ENCODE measurements at places on chromosomes 1 and 21.
A peak's percentile ranks its signal among the peaks of the same experiment; 100 is the strongest.

- peak; percentile 65 for DNase-seq
Observed at GRCh38 chr1:212062832-212063438, 27.4 kb downstream of the DTL start.

DNA sequence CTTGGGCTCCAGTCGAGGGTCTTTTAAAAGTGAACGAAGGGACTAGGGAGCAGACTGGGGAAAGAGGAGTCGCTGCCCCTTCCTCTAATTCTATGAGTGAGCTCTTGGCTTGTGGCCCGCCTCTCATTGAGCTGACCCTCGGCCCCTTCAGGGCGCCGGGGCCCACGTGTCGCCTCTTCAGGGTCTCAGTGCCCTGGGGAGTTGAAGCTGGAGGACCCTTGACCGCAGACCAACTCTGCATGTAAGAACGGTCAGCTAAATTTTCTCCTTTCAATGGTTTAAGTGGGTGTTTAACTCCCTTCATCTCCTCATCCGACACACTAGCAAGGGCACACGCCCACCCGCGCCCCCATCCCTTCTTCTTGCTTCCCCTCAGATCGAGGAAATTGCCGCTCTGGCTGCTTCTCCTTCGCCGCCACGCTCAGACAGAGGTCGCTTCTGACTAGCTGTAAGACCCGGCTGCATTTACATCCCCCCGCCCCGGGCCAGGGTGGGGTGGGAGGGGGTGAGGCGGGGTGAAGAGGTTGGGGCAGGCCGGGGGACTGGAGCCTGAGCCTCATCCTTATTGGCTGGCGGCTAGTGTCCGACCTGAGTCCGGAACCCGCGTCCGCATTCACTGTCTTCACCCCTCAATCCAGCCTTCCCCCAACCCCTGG is 10.9 kb downstream of the NR5A2 start:
- DNase-seq, result no peak

- DNase-seq, result no peak
Observed at GRCh38 chr1:99566290-99567021, 79.5 kb upstream of the PALMD start.

DNA sequence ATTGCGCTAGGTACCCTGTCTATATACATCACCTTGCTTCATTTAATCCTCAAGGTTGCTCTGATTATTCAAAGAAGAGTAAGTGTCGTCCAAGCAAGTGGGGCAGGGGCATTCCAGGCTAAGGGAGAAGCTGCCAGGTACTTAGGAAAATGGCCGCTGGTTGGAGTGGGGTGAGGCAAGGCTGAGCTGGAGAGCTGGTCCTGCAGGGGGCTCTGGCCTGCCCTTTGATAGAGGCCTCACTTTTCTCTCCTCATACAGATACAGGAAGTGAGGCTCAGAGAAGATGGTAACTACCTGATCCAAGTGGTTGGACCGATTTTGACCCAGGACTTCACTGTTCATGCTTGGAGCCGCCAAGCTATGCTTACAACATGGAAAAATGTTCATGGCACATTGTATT is 86.9 kb upstream of the ZBTB40 start:
- no peak for DNase-seq

DNA sequence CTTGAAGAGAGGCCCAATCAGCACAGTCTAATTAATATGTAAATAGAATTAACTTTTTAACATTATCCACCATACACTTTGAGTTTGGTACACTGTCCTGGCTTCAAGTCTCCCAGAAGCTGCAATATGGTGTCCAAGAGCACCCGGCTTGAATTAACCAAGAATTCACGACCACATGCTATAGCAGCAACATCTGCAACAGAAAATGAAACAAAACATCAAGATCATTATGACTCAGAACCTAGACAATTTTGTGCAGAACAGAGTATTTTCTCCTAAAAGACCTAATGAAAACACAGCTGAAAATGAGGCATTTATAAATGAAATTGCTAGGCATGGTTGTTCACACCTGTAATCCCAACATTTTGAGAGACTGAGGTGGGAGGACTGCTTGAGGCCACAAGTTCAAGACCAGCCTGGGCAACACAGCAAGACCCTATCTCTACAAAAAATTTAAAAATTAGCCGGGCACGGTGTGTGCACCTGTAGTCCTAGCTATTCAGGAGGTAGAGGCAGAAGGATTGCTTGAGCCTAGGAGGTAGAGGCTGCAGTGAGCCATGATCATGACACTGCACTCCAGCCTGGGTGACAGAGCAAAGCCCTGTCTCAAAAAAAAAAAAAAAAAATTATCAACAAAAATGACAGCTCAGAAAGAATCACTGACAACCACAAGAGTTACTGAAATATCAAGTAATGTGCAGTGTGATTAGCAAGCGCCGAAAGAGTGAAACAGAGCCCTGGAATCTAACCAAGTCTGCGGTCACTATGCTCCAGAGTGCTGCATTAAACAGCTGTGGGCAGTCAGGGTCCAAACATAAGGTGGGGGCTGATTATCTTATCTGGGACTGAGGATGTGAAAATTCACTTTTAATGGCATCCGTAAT is 45.3 kb downstream of the HSF2BP start:
- DNase-seq, result no peak

DNA sequence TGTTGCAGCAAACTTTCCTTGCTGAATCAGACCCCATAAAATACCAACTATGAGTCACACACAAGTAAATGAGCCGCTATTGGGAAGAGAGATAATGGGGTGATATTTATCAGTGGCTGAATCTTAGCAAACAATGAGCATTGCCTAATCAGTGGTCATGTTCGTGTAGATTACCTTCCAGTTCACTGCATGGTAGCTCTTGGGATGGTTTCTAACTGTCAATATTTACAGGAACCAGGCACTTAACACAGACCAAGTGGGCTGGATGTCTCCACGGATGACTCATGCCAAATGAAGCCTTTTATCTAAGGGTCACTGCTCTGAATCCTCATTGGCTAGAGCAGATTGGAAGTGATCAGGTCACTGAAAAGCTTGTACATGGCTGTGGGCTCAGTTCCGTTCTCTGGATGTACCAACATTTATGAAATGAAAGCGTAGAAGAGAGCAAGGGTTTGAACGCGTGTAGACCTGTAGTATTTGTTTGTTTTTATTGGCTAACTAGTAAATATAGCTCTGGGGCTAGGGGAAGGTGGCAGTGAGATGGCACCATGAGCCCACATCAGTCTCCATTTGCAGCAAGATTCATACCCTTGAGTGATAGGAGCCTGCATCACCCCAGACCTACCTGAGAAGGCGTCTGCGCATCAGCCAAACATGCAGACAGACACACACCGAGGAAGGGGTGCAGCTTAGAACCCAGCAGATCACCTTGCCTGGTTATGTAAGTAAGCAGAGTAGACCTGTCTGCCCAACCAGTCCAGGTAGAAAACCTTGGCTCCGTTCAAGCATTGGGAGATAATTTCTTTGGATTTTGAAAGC is 153.3 kb downstream of the TOMM20 start:
- peak; percentile 96 for DNase-seq

GRCh38 chr21:32082466-32082865 is 196.4 kb downstream of the MIS18A start:
- DNase-seq, result no peak

DNA sequence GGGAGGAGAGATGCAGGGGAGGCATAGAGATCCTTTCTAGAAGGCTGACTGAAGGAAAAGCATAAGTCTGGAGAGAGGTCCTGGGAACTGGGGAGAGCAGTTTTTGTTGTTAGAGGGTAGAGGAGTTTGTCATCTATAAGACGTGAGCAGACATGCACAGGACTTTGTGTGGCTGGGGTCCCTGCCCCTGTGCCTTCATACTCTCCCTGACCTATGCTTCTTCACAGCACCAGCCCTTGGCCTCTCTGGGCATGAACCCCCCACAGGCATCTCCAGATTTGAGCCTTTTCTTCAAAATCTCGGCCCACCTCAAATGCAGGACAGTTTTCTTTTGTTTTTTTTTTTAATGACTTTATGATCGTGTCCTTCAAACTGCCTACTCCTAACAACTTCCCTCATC is 79.9 kb downstream of the EVA1C start:
- DNase-seq, result no peak

GRCh38 chr1:15418806-15419515 is 9.3 kb downstream of the EFHD2 start:
- DNase-seq, result peak; percentile 50

- no peak for DNase-seq
Observed at GRCh38 chr1:25671929-25672328, 55.3 kb downstream of the MAN1C1 start.

GRCh38 chr1:151137789-151138188 is 8.6 kb downstream of the SEMA6C start:
- DNase-seq, result no peak

GRCh38 chr1:199029401-199029800 is 390.6 kb downstream of the PTPRC start:
- peak; percentile 7 for DNase-seq

- DNase-seq, result no peak
Observed at GRCh38 chr1:183694066-183694465, 41.0 kb upstream of the APOBEC4 start.

DNA sequence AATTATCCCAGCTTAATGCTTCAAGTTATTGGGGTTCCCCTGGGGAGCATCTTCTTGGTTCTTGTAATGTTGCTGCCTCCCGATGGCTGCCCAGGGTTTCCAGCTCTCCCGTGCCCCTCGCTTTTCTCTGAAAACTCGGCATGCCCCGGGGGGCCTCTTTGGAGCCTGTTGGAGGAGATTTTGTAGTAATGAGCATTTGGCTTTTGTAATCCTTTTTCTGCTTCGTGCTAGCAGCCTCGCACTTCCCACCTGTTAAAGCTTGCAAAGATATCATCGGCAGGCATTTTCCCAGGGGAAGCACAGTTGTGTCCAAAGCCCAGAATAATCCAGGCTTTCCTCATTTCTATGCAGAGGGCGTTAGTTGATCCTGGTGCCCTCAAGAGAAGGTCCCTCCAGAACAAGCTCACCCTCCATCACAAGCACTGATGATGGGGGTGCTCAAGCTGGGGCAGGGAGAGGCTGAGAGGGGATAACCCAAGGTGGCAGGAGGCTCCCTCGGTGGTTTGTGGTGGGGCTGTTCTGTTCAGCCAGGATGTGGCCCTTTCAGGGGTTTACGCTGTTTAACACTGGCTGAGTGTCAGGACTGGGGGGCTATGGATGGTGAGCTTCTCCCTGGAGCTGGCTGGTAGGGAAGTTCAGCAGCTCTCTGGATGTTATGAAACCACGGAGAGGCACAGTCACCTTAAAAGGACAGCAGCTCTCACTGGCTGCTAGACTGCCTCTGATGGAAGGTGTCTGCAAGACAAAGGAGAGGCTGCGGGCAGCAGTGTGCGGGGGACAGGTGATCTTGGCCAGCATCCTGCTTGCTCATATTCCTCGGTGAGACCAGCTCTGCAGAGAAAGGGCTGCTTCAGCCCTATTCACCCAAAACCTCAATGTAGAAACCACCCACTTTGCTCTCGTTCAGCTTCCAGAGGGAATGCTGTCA is 477.1 kb upstream of the VAMP3 start:
- no peak for DNase-seq

GRCh38 chr1:196114193-196114592 is 494.0 kb downstream of the KCNT2 start:
- DNase-seq, result no peak

DNA sequence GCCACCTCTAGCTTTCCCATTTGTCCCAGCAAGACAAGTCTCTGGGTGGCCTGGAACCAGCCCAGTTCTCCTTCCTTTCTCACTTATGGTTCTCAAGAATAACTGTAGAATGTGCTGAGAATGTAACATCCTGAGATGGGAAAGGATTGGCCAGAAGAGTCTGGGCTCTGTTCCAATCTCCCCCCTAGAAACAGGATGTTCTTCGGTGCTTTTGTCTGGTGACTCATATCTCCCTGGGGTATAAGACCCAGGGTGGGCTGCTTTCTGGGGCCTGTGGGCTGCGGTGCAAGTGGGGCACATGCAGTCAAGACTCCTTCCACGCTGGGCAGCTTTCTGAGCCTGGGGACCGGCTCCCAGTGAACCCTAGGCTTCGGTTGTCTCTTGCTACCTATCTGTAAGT is 251.2 kb upstream of the POU3F1 start:
- no peak for DNase-seq

DNA sequence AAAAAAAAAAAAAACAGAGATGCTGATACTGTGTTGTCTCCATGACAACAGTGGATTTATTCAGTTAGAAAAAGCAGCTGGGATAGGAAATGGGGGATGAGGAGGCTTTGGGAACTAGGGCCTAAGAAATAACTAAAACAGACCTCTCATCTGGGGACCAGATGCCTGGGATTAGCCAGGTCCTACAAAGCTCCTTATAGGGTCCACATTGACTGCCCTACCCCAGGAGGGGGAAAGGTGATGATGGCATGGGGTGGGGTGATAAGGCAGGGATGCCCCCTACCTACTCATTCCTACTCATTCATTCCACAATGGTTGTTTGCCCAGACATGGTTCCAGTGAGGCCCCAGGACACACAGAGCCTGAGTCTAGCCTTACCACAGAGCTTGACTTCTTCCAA is 131.2 kb downstream of the PLXNA2 start:
- no peak for DNase-seq

- DNase-seq, result no peak
Observed at GRCh38 chr1:248189026-248189425, 8.0 kb upstream of the OR2M3 start.

DNA sequence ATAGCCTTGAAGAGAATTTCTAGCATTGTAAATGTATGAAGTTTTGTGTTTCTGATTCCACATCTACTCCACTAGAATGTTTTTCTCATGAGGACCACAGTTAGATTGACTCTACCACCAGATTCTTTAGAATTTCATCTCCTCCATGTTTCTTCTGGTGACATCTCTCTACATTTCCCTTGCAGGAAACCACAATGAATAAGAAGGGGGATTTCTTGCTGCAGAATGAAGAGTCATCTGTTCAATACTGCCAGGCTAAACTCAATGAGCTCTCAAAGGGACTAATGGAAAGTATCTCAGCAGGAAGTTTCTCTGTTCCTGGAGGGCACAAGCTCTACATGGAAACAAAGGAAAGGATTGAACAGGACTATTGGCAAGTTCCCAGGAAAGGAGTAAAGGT is 18.6 kb downstream of the GBP6 start:
- no peak for DNase-seq

DNA sequence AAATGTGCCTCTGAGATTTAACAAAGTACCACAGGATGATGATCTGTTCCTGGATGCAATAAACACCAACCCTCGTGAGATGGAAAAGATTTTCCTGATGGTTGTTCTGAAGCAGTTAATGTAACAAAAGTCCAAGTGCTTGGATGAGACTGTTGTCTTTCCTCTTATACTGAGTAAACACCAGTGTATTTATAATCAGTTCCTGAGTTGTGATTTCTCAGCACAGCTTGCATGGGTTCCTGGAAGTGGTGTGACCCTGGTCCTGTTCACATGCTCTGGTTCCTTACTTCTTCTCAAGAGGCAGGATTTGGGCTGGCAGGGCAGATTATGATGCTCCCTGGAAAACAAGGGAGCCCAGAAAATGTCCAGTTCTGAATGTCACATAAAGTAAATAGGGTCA is 208.2 kb upstream of the USP24 start:
- no peak for DNase-seq

DNA sequence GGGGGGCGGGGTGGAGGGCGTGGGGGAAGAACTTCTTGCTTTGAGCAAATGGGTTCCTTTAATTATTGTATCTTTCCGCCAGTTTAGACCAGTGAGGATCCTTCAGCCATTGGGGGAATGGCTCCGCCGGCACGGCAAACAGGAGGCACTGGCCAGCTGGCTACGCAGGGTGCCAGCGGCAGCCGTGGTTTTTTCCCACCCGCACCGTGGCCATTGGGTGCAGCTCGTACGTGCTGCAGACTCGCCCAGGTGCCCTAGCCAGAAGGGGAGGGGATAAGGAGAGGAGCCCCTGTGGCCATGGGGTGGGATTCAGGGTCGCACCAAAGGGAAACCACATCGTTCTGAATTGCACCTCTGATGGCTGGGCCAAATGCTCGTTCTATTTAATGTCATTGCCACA is 65.6 kb downstream of the RGSL1 start:
- DNase-seq, result no peak
